Stimulated activated CD8-positive, alpha-beta memory T cell treated with anti-CD3 and anti-CD28 coated beads, Interleukin-4, amount 100 ng/mL, for 1 hour (primary cell): ENCODE measurements at places on chromosomes 13 and 19.

DNA sequence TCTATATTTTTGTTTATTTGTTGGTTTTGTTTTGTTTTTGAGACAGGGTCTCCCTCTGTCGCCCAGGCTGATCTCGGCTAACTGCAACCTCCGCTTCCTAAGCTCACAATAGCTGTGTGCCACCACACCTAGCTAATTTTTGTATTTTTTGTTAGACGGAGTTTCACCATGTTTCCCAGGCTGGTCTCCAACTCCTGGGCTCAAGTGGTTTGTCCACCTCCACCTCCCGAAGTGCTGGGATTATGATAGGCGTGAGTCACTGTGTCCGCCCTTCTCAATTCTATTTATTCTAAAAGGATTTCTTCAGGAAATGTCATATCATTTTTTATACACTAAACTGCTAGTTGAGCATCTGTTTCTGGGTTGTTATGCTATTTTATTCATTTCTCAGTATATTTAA, 1206.0 kb downstream of the OLFM4 start:
- DNase-seq = no peak

- DNase-seq = no peak
Observed at GRCh38 chr13:103282571-103283450, 216.6 kb upstream of the SLC10A2 start.

GRCh38 chr13:33571618-33572017, 246.3 kb upstream of the RFC3 start:
- DNase-seq = no peak

GRCh38 chr13:30569901-30570576, 47.7 kb upstream of the USPL1 start:
- no peak for DNase-seq

DNA sequence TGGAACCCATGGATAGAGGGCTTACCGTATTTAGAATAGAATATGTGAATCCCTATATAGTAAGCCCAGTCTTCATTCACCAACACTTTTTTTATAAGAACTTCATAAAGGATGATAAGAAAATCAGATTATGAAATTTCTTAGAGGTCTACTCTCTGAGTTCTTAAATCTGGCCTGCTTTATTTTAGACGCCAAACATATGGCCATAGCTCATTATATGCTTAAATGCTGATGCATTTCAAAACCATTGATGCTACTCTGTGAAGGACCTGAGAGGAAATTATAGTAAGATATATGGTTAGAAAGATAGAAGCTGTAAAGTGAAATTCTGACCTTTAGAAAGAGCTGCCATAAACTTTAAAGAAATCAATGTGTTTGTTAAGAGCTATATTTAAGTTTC, 38.3 kb downstream of the GPC6 start:
- no peak for DNase-seq

- DNase-seq = no peak
Observed at GRCh38 chr19:53958823-53959757, 3.6 kb upstream of the CACNG8 start.

- DNase-seq = no peak
Observed at GRCh38 chr13:56735537-56735942, 405.2 kb upstream of the PRR20A start.

GRCh38 chr19:13120817-13121216, 2.8 kb downstream of the NACC1 start:
- DNase-seq = no peak

GRCh38 chr19:57830071-57830602, at the start of gene ZNF587B:
TSS of gene ZNF587B (plus strand) at chr19:57830299. CDS start at chr19:57830529, 230 bp downstream.
- DNase-seq = no peak
